ENCODE measurements at places on chromosomes 16 and 17.

GRCh38 chr17:49891271-49891670, 43.4 kb upstream of the TAC4 start:
- no peak for DNase-seq
- H3K27ac ChIP-seq: no peak overlapping the region
- no peaks in the 10 kb centered on the region for H3K4me1 ChIP-seq
- H3K27me3 ChIP-seq: peaks cover 4% of the 10 kb centered on the region
- H3K4me3 ChIP-seq: no peak overlapping the region
- H3K36me3 ChIP-seq: no peaks in the 10 kb centered on the region

GRCh38 chr17:27268394-27269085, 25.4 kb upstream of the WSB1 start:
- no peak overlapping the region for H3K27ac ChIP-seq
- H3K36me3 ChIP-seq: no peaks in the 10 kb centered on the region
- H3K27me3 ChIP-seq: no peaks in the 10 kb centered on the region
- no peaks in the 10 kb centered on the region for H3K4me1 ChIP-seq
- no peak for DNase-seq

DNA sequence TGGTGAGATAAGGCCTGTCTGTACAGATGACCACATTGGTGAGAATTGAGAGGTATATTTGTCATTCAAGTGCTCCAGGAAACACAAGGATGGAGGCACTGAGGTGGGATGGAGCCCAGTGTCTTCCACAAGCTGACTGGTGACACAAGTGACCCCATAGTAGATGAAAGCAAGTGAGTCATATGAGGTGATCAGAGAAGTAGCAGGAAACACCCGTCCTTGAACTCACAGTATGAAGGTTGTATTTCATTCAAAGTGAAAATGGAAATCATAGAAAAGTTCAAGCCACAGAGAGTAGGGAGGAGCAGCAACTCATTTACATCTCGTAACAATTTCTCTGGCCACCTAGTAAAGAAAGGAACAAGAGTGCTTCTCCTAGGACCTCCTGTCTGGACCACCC, 609.8 kb downstream of the HS3ST4 start:
- no peaks in the 10 kb centered on the region for H3K36me3 ChIP-seq
- no peak overlapping the region for H3K4me3 ChIP-seq
- H3K27me3 ChIP-seq: no peaks in the 10 kb centered on the region
- no peaks in the 10 kb centered on the region for H3K4me1 ChIP-seq
- no peak for DNase-seq

DNA sequence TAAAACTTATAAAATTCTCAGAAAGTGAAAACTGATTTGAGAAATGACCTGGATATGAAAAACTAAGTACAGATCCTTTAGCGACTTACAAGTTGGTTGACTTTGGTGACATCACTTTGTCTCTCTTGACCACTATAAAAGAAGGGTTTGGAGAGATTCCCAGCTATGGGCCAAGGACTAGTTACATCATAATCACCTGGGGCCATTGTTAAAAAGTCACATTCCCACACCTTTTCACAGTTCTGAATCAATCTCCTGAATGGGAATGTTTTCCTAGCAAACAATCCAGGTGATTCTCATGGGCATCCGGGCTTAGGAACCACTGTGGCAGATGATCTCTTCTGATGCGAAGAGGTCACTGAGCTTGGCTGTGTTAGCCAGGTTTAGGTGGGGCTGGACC, 620 bp upstream of the VWA3A start:
- no peak overlapping the region for H3K27ac ChIP-seq
- no peaks in the 10 kb centered on the region for H3K27me3 ChIP-seq
- H3K36me3 ChIP-seq: no peaks in the 10 kb centered on the region
- DNase-seq: no peak

- H3K27ac ChIP-seq: no peak overlapping the region
- no peak overlapping the region for H3K4me3 ChIP-seq
- peaks cover 12% of the 10 kb centered on the region for H3K36me3 ChIP-seq
Observed at GRCh38 chr17:68033636-68034451, 1.7 kb upstream of the KPNA2 start.

- peak; percentile 28 for DNase-seq
- no peaks in the 10 kb centered on the region for H3K27me3 ChIP-seq
- H3K4me1 ChIP-seq: peaks cover 13% of the 10 kb centered on the region
- no peak overlapping the region for H3K4me3 ChIP-seq
- H3K36me3 ChIP-seq: no peaks in the 10 kb centered on the region
Observed at GRCh38 chr17:68399638-68400403, 57.5 kb downstream of the WIPI1 start.

DNA sequence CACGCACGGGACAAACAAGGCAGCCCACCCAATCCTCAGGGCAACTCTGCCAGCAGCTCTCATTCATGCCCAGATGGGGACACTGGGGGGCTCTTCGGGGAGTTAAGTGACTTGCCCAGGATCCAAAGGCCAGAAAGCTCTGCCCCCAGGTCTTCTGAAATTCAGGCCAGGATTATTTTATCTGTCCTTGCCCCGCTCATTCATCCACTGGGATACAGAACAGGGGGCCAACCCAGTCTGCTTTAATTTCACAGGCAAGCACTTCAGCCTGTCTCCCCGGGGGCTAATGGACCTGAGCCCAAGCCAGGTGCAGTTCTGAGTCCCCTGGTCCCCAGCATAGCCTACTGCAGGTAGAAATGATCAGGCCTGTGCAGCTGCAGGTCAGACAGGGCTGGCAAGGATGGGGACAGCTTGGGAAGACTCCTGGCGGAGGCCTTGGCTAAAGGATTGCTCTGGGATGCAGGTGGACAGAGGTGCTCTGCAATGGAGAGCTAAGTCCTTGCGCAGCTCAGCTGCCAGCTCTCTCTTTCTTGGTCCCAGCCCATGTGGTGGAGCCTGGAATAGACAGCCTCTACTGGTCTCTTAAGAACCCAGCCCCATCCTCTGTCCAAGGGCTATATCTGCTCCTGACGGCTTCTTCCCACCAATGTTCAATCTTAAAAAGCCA, 766 bp upstream of the B3GNT9 start:
- no peaks in the 10 kb centered on the region for H3K27me3 ChIP-seq
- DNase-seq: no peak
- H3K27ac ChIP-seq: no peak overlapping the region
- H3K4me1 ChIP-seq: peaks cover 14% of the 10 kb centered on the region
- H3K36me3 ChIP-seq: no peaks in the 10 kb centered on the region

GRCh38 chr16:66159987-66160386, 206.5 kb upstream of the CDH5 start:
- no peak overlapping the region for H3K4me3 ChIP-seq
- H3K4me1 ChIP-seq: no peaks in the 10 kb centered on the region
- H3K36me3 ChIP-seq: no peaks in the 10 kb centered on the region
- H3K27me3 ChIP-seq: no peaks in the 10 kb centered on the region
- no peak for DNase-seq
- H3K27ac ChIP-seq: no peak overlapping the region

DNA sequence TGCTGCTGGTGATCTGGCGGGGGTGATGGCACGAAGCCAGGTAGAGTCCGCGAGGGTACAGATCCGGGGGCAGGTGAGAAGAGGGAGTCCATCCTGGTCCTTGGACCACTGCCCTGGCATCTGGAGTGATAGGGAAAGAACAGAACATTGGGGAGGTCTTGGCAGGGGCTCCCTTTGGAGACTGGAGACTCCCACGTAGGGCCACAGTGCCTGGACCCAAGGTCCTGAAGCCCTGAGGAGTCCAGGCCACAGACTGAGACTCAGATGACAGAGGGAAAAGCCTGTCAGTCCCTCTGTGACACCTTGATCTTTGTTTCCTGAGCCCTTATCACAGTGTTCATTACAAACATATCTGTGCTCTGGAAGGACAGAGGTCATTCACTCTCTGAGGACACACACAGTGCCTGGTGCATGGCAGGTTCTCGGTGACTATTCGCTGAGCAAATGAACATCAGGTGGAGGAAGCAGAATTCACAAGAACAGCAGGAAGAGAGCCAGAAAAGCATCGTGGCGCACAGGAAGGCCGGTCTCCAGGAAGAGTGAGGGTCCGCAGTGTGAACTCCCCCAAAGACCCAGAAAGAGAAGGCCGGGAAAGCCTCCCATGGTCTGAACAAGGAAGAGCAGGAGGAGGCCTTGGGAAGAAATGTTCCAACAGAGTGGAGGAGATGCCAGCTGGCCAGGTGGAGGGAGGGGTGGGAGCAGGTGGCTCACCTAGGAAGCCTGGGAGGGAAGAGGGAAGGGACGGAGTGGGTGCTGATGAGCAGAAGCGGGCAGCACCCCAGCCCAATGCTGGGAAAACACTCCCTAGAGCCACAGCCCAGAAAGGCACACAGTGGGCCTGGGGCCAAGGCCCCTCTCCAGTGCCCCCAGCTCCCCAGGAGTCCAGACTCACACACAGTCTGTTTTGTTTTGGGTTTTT, 20.5 kb downstream of the PEMT start:
- no peak overlapping the region for H3K27ac ChIP-seq
- peaks cover 13% of the 10 kb centered on the region for H3K36me3 ChIP-seq
- DNase-seq: no peak
- H3K4me3 ChIP-seq: no peak overlapping the region

DNA sequence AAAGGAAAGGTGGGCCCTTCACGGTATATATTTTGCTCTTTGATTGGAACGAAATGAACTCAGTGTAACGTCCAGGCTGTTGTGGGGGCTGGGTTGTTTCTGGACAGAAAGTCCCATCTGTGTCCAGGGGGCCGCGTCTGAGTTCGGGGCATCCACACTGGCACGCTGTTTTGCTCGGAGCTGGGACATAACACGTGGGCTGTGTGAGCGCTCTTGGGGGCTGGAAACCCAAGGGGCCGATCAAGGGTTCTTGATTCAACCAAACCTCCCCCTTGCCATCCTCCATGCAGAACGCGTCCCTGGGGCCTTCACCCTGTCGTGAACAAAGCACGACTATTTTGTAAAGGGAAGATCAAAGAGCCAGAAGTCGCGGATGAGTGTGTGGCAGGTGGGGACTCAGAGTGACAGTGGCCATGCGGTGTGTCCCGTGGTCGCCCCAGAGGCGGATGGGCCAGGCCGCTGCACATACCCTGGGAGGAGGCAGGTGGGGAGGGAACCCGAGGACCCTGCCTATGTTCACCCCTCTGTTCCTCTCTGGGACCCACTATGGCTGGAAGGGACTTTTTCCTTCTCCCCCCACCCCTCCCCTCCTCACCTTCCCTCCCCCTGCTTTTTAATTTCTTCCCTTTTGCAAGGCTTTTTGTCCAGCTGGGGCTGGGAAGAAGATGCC, 387.2 kb downstream of the SEC14L1 start:
- no peaks in the 10 kb centered on the region for H3K36me3 ChIP-seq
- no peak for DNase-seq
- no peaks in the 10 kb centered on the region for H3K27me3 ChIP-seq
- H3K4me1 ChIP-seq: no peaks in the 10 kb centered on the region

GRCh38 chr16:47082099-47082865, 61.5 kb downstream of the NETO2 start:
- no peak overlapping the region for H3K27ac ChIP-seq
- no peaks in the 10 kb centered on the region for H3K27me3 ChIP-seq
- DNase-seq: no peak
- H3K4me1 ChIP-seq: no peaks in the 10 kb centered on the region
- H3K4me3 ChIP-seq: no peak overlapping the region
- H3K36me3 ChIP-seq: no peaks in the 10 kb centered on the region

- peaks cover 77% of the 10 kb centered on the region for H3K4me1 ChIP-seq
- no peaks in the 10 kb centered on the region for H3K27me3 ChIP-seq
- peak; percentile 69 for DNase-seq
- peak overlapping the region; percentile 96 for H3K27ac ChIP-seq
Observed at GRCh38 chr17:49739641-49740271, 24.2 kb downstream of the FAM117A start.

DNA sequence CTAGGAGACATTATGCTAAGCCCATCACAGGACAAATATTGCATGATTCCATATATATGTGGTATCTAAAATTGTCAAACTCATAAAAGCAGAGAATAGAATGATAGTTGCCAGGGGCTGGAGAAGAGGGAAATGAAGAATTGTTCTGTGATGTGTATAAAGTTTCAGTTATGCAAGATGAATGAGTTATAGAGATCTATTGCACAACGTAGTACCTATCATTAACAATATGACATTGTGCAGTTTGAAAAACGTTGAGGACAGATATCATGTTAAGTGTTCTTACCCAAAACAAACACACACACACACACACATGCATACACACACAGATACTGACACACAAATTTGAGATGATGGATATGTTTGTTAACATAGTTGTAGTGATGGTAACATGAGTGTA, 871.6 kb upstream of the GOT2 start:
- H3K27me3 ChIP-seq: no peaks in the 10 kb centered on the region
- no peak overlapping the region for H3K27ac ChIP-seq
- DNase-seq: no peak
- no peak overlapping the region for H3K4me3 ChIP-seq
- no peaks in the 10 kb centered on the region for H3K4me1 ChIP-seq
- H3K36me3 ChIP-seq: no peaks in the 10 kb centered on the region

DNA sequence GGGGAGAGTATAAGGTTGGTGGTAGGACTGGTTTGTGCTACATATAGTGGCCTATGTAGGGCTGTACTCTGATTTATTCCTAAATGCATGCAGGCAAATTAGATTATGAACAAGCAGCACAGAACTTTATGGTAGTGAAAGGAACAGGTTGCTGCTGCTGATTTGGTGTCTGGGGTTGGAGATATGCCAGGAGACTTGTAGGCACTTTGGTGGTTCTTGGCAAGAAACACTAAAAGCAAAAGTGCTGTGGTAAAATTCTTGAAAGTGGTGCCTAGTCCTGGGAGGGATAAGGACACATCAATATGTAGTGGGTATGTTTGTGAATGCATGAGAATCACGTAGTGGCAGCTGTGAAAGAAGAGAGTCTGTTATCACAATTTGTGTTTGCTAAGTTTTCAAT, 2126.0 kb downstream of the TP53TG3F start:
- no peak for DNase-seq
- no peak overlapping the region for H3K27ac ChIP-seq
- no peaks in the 10 kb centered on the region for H3K36me3 ChIP-seq

DNA sequence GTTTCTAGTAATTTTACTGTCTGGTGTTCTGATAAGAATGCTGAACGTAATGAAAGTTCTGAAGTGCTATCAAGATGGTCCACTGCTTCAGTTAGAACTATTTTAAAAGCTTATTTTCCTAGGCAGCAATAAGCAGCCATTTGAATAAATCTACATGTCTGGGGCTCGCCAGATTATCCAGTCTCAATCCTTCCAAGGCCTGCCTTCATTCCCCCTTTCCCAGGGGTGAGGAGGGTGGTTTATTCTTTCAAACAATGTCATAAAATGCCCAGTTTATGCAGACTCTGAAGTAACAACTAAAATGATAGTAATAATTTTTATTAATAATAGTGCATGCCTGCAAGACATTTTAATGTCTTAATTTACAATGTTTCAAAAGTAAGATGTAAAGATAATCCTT, 2.4 kb downstream of the CDH11 start:
- no peaks in the 10 kb centered on the region for H3K36me3 ChIP-seq
- H3K4me3 ChIP-seq: no peak overlapping the region
- no peaks in the 10 kb centered on the region for H3K4me1 ChIP-seq
- H3K27ac ChIP-seq: no peak overlapping the region

GRCh38 chr17:29959658-29960337, 18.4 kb downstream of the EFCAB5 start:
- no peak overlapping the region for H3K4me3 ChIP-seq
- no peak overlapping the region for H3K27ac ChIP-seq
- H3K4me1 ChIP-seq: no peaks in the 10 kb centered on the region
- DNase-seq: no peak
- H3K36me3 ChIP-seq: no peaks in the 10 kb centered on the region

GRCh38 chr17:79215631-79216030, 141.0 kb downstream of the ENGASE start:
- no peak overlapping the region for H3K4me3 ChIP-seq
- H3K4me1 ChIP-seq: no peaks in the 10 kb centered on the region
- no peaks in the 10 kb centered on the region for H3K36me3 ChIP-seq
- no peak for DNase-seq
- H3K27ac ChIP-seq: no peak overlapping the region

GRCh38 chr17:31073411-31073810, 21.4 kb upstream of the NF1 start:
- DNase-seq: no peak
- H3K4me3 ChIP-seq: no peak overlapping the region
- no peaks in the 10 kb centered on the region for H3K4me1 ChIP-seq
- H3K27me3 ChIP-seq: no peaks in the 10 kb centered on the region
- no peaks in the 10 kb centered on the region for H3K36me3 ChIP-seq

Data from naive thymus-derived CD4-positive, alpha-beta T cell (primary cell).